Forelimb muscle (tissue), 1 donor: ENCODE measurements at places on chromosomes 7 and 10.

DNA sequence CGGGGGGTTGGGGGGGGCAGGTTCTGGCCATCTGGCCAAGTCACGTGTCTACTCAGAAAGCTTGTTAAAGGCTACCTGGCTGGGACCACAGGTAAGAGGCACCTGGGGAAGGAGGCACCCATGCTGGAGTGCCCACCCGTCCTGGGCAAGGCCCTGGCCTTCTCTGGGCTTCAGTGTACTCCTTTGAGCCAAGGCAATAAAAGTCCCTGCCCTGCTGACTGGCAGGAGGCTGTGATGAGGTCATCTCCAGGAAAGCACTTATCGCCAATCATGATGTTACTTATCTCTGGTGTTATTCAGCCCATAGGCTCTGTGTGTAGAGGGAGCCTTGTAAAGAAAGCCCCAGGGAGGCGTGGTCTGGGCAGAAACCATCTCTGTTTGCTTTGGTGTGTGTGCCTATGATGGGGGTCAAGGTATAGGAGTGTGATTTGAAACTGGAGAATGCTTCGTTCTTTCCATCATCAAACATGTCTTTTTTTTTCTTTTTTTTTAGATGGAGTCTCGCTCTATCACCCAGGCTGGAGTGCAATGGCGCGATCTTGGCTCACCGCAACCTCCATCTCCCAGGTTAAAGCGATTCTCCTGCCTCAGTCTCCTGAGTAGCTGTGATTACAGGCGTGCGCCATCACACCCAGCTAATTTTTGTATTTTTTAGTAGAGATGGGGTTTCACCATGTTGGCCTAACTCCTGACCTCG lies 2.5 kb upstream of the CLDN4 start:
- DNase-seq = no peak

DNA sequence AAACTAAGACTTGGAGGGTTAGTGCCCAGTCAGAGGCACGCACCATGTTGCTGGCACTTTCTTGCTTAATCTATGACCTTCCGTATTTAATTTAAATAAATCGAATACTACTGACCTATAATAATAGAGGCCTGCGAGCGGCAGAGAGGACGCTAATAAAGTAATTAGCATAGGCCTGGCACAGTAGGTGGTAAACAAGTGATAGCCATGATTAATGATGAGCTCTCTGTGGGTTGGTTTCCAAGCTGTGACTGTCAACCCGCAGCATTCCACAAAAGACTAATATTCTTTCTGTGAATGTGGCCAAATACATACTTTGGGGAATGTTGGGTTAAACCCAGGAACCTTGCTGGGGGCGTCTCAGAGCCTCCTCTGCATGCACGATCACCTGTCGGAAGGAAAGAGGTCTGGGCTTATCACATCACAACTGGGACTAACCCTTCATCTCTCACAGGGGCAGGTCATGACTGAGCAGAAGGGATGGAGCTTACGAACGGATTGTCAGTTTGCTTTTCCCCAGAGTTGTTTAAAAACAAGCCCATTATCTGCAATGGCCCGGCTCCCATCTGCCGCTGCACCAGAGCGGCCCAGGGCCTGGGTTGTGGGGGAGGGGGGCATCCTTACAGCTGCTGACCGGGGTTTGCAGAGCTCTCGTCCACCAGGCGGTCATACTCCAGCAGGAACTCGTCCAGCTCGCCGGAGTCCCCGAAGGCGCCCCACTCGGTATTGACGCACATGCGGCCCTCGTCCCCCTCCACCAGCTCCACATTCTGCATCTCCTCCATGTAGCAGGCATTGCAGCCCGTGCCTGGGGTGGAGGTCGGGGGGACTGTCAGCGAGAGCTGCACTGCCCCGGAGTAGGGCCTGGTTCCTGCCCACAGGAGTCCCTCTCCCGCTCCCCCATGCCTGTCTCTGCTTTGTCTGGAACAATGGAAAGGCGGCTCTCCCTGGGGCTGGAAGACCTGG lies 6.2 kb upstream of the MYL7 start:
- DNase-seq = no peak

DNA sequence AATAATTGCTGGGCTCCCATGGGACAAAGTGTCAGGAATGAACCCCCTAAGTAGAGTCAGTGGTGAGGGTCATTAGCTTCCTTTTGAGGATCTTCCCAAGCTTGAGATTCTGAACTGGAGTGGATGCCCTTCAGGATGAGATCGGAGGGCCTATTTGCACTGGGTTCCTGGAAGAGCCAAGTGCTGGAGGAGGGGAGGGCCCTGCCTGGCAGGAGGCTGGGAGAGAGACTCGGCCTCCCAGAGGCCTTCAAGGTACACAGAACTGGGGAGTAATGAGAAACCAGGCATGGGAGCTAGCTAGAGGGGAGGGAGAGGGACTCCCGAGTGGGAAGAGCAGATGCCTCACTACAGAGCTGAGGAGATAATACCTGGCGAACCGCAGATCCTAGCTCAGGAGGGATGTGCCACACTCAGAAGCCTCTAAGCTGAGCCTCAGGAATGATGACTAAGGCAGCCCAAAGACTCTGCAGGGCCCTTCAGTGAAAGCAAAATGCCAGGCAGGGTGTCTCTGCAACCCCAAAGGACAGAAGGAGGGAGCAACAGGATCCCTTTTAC lies 9.4 kb downstream of the PDAP1 start:
- DNase-seq = no peak

DNA sequence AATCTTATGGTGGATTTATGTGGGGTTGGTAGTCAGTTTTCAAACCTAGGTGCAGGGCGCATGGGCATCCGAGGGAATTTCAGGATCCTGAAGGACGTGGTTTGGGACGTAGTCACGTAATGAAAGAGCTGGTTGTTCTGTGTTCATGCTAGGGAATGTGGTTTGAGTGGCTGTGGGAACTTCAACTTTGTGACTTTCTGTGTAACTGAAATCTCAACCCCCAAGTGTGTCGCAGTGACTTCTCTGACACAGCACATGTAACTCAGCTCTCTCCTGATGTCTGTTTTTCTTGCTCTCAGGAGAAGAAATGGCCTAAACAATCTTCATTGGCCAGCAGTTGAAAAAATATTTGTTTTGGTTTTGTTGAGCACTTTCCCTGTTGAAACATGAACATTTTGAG lies 199.0 kb downstream of the PTEN start:
- no peak for DNase-seq

GRCh38 chr7:134016223-134016941 lies 110.8 kb upstream of the LRGUK start:
- DNase-seq = peak; percentile 26

DNA sequence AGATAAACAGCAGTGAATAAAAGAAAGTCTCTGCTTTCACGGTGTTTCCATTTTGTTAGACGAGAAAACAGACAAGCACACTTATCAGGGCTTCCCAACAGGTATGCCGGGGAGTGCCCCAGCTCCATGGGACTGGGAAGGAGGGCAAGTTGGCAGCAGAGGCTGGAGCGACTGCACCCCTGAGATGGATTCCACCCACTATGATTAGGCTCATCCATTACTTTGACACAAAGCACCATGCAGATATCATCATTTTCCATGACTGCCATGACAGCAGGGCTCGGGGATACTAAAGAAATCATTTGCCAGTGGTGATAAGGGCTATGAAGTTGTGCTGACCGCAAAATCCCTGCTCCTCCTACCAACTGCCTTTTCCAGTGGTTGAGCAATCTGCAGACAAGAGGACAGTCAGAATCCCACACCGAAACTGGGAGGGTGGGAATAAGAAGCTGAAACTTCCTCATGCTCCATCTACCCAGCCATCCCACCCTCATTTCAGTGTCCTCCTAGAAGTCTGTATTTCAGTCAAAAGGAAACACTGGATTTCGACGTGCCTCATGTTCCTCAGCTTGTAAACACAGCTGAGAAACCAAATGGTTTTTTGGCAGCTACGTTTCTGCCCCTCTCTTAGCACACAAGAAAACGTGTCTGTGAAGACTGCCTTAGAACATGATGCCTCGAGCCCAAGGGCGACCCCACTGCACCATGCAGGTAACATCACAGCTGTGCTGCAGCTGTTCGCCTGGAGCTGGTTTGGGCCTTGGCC lies 15.5 kb downstream of the CREB3L2 start:
- no peak for DNase-seq

DNA sequence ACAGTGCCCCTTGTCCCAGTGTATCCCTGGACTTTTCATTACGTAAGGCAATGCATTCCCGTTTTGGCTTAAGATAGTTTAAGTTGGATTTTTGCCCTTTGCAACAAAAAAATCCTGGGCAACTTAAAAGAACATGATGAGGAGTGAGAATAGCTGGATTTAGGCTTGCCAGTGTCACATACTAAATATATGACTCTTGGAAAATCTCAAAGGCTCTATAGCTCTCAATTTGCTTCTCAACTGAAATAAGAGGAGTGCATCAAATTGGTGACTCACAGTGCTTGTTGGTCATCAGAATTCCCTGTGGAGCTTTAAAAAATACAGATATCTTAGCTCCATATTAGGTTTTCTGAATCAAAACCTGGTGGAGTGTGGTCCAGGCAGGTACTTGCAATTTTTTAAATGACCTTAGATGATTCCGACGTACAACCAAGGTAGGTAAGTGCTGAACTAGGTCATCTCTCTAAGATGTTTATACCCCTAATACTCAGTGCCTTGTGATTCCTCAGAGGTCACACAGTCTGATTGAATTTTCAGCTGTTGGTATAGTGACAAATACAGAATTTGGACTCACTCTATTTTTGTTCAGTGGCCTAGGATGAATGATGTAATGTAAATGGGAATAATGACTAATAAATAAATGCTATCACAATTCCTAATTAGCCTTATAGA lies 33.9 kb upstream of the ORC5 start:
- DNase-seq = no peak

- DNase-seq = no peak
Measured at GRCh38 chr10:77077316-77077945, 560.2 kb downstream of the KCNMA1 start.

- no peak for DNase-seq
Measured at GRCh38 chr10:16867990-16868389, 50.8 kb upstream of the RSU1 start.

DNA sequence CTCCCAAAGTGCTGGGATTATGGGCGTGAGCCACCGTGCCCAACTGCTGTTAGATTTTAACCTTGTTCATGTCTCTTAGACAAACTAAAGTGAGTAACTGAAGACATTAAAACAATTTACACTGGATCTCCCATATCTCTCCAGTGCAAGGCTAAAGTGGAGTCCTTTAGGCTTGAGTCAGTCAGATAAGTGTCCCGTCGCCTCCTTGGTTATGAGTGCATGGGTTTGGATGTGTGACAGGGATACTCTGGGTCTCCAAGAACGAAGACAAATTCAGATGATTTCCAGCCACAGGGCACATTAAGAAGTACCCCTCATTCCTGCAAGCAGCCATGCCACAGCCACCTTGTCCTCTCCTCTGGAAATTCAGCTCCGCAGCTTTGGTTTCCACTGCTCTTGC lies 66.1 kb upstream of the PDZD8 start:
- DNase-seq = no peak

DNA sequence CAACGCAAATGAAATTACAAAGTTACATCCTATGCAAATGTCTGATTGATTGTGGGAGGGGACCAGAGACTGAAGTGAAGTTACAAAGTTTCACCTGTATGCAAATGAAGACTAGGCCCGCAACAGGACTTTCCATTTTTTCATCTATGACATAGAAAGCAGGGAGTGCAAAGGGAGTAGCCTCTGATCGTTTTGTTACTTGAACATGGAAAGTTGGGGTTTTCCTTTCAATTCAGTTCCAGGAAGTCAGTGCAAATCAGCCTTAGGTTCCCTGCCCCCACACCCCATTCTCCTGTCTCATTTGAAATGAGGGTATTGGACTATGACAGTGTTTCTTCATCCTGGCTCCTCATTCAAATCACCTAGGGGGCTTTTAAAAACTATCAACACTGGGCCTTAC lies 96.9 kb upstream of the HABP2 start:
- no peak for DNase-seq

DNA sequence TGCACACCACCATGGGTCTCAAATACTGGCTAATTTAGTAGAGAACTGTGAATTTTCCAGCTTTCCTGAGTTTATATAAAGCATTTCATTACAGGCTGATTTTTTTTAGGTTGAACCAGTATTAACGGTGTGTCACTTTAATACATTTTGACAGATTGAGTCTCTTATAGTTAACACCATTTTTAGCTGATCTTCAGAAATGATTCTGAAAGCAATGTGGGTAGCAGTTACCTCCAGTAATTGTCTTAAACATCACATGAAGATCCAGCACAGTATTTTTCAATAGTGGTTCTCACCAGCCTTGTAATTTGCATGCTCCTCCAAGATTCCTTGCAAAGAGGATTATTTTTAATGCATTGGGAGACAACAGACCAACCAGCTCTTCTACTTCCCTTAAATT lies 693.6 kb downstream of the PHTF2 start:
- DNase-seq = no peak

DNA sequence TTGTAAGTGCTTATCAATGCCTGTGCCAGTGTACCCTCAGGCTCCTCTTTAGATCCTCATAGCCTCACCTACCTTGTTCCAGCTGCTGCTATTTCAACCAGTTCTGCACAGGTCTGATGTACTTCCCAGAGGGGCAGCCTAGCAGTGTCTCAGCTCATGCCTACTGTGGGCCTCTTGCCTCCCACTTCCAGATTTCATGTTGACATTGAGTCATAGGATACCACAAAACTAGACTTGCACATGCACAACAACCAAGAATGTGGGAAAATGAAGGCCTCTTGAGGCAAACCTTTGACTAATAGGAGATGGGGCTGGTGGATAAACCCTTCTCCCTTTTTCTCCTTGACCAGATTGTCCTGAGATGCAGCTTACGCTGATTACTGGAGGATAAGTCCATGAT lies 31.0 kb downstream of the PON3 start:
- DNase-seq = no peak

GRCh38 chr7:41487229-41487940 lies 215.5 kb downstream of the INHBA start:
- no peak for DNase-seq

GRCh38 chr10:59037018-59037389 lies 139.4 kb upstream of the PHYHIPL start:
- DNase-seq = no peak

DNA sequence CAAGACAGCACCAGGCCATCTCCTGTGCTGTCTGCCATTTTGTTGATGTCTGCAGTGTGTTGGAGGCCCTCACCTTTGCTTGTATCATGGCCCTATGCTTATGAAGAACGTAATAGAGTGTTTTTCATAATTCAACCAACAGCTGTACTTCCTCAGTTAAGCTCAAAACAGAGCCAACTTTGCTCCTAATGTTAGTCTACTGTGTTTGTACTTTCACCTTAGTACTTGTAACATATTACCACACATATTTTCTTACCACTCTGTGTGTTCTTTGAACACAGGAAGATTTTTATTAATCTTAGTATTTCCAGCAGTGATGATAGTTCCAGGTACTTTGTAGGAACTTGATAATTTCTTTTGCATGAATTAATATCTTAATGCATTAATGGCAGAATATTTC lies 5.9 kb downstream of the ZNF33A start:
- no peak for DNase-seq

DNA sequence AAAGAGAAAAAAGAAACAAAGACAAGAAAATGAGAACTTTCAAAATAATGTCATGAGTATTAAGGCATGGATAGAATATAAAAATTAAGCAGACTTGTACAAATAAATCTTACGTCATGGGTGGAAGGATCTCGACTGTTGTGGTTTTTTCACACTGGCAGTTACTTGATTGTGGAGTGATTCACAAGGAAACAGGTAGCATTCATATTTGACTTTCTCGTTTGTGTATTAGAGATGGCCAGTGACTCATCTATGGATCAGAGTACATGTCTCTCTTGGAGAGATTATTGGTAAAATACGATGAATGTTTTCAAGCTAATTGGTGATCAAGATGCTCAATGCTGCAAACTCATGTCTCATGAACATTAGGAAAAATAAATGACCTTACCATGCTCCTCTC lies 564.3 kb downstream of the GATA3 start:
- DNase-seq = no peak
